Keratinocyte (primary cell): ENCODE measurements at places on chromosomes 5 and 9. TPM values are rescaled to one million over a fixed set of nuclear protein-coding genes. Genes with fewer than 3 reads are reported as not detected.

EMB gene
- polyA plus RNA-seq: 41.6 to 68.8 TPM (median 45.6 TPM) in 3 replicates

PHF24 gene
- polyA plus RNA-seq: 0.04 to 0.09 TPM (median 0.04 TPM) in 3 replicates

DNA sequence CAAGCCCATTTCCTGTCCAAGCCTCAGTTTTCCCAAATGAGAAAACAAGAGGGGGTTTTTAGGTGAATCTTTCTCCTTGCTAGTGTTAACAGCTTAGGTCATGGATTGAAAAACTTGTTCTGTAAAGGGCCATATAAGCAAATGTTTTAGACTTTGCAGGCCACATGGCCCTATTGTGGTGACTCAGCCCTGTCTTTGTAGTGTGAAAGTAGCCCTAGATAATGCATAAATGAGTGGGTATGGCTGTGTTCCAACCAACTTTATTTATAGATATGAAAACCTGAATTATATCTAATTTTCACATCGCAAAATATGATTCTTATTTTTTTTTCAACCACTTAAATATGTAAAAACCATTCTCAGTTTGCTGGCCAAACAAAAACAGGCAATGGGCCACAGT is 6.9 kb upstream of the BARX1 start:
- H3K4me3 ChIP-seq: no peak overlapping the region
- peaks cover 60% of the 10 kb centered on the region for H3K27me3 ChIP-seq
- no peaks in the 10 kb centered on the region for H3K4me1 ChIP-seq
- no peak overlapping the region for H3K27ac ChIP-seq

GRCh38 chr5:57332361-57332760 is 150.2 kb downstream of the ACTBL2 start:
- no peak for DNase-seq
- H3K27me3 ChIP-seq: no peaks in the 10 kb centered on the region
- no peak overlapping the region for H3K4me3 ChIP-seq
- H3K27ac ChIP-seq: no peak overlapping the region
- no peaks in the 10 kb centered on the region for H3K36me3 ChIP-seq
- H3K4me1 ChIP-seq: peaks cover 7% of the 10 kb centered on the region

- DNase-seq: no peak
- peaks cover 3% of the 10 kb centered on the region for H3K27me3 ChIP-seq
- no peaks in the 10 kb centered on the region for H3K36me3 ChIP-seq
Measured at GRCh38 chr5:123180676-123181393, 91.8 kb downstream of the PRDM6 start.

- no peak for DNase-seq
- no peaks in the 10 kb centered on the region for H3K4me1 ChIP-seq
- no peaks in the 10 kb centered on the region for H3K27me3 ChIP-seq
Measured at GRCh38 chr9:28600226-28600625, 1026.9 kb upstream of the C9orf72 start.

GRCh38 chr5:134000091-134000511 is 4.7 kb downstream of the VDAC1 start:
- no peaks in the 10 kb centered on the region for H3K27me3 ChIP-seq
- H3K4me3 ChIP-seq: no peak overlapping the region
- peaks cover 19% of the 10 kb centered on the region for H3K4me1 ChIP-seq
- no peak overlapping the region for H3K27ac ChIP-seq
